Activated CD4-positive, alpha-beta T cell treated with anti-CD3 and anti-CD28 coated beads for 4 hours (primary cell): ENCODE measurements at places on chromosomes 5 and 9.

- no peak for DNase-seq
Observed at GRCh38 chr9:129173296-129174101, 4.6 kb downstream of the IER5L start.

DNA sequence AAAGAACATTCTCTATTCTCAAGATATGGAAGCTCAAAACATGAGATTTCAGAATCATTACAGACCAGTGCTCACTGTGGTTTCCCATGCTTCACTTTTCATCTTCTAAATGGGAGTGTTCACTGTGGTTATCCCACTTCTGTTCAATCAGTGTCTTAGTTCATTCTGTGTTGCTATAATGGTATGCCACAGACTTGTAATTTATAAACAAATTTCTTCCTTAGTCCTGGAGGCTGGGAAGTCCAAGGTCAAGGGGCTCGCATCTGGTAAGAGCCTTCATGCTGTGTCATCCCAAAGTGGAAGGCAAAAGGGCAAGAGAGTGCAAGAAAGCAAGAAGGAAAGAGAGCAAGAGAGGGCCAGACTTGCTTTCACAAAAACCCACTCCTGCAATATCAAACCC, 146.3 kb downstream of the TTC39B start:
- DNase-seq: no peak

DNA sequence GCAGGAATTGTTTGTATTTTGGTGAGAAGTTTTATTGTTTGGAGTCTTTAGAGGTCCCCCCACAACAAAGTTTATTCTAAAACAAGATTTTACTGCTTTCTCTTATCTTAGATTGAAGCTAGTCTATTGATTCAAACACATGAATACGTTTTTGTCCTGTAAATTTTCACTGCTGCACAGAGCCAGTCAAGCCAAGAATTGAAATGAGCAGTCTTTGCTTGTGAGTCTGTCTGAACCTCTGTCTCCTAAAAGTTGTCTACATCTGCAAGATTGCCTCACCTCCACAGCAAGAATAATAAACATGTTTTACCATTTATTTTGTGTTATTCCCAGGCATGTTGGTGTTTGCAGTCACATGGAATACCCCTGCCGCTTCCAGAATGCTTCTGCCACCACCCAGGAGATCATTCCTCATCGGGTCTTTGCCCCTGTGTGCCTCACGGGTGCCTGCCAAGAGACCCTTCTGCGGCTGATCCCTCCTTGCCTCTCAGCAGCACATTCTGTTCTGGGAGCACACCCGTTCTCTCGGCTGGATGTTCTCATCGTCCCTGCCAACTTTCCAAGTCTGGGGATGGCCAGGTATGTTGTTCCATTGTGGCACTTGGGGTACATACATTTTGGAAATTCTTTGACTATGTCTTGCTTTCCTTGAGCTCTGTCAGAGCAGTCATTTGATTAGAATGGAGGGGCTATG, 74.1 kb downstream of the AOPEP start:
- DNase-seq: no peak

DNA sequence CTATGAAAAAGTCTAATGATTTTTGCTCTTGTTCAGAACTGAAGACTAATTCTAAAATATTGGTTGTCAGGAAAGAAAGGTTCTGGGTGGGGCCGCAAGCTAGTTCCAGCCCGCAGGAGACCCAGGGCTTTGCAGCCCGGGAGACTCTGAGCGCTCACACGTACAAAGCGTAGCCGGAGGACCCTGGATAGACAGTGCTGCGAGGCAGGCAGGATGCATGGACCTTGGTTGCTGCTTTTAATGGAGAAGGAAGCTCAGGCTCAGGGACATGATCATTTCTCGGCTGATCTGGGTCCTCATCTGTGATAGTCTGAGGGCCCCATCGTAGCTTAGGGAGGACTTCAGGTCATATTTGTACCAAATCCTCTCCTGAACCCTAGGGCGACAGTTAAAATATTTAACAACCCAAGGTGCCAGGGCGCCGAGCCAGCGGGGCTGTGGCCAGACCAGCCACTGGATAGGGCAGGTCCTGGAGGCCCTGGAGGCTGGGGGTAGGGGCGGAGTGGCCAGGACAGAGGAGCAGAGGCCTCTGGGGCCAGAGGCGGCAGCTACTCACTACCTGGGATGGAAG, 70.1 kb upstream of the UNC5A start:
- DNase-seq: no peak

DNA sequence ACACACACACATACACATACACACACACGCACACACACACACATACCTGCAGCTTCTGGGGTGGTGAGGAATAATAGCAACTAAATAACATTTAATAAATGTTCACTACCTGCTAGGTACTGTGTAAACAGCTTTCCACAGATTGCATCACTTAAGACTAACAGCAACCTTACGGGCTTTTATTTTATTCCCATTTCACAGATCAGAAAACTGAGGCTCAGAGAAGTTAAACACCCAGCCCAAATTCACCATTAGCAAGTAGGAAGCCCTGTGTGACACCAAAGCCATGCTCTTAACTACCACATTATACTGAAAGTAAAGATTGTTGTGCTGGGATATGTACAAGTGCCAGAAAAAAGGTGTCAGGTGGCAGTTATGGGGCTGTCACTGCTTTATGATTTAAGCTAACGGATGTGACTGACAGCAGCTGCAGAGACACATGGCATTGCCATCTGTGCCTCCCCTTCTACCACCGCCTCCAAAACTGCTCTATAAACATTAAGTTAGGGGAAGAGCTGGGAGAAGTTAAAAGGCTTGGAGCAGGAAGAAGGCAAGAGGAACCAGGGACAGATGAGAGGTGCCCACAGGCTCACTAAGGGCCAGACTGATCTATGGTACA, 13.6 kb downstream of the MTMR12 start:
- DNase-seq: no peak

DNA sequence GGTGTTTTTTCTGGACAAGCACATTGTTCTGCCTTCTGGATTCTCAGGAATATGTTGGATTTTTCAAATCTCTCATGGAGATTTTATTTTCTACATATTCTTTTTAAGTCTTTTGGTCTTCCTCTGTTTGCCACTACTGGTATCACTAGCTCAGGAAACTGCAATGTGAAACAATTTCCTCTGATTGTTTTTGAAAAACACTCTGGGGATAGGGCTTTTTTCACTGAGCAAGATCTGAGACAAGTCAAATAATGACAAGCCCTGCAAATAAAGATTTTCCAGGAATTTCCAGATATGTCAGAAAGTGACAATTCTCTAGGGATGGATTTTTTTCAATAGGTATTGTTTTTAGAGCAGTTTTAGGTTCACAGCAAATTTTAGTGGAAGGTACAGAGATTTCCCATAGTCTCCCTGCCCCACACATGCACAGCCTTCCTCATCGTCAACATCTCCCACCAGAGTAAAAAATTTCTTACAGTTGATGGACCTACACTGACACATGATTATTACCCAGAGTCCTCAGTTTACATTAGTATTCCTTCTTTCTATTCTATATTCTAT, 86.9 kb upstream of the TMEM161B start:
- DNase-seq: no peak

DNA sequence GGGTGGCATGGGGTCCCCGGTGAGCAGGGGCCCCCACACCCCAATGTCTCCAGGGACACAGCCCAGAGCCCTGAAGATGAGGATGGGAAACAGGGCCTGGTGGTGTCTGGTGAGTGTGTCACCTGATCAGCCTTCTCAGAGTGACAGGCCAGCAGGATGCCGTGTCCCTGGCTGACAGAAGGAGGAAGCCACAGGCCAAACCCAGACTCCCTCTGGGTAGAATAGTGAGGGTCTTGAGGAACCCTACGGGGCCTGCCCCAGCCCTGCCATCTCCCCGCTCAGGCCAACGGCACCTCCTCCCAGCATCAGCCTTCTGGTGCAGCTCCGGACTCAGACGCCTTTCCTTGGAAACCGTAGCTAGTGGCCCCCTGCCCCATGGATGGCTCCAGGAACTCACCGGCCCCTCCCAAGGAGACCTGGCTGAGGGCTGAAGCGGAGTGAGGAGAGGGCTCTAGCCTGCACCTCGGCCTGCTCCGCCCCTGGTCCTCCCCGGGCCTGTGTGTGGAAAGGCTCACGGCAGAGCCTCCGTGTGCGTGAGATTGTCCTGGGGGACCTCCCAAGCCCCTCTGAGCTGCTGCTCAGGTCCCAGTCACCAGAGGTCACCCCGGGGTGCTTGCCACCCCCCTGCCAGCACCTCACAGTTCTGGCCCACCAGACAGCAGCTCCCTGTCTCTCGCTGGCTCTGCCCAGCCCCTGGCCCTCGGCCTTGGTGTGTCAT, 6.0 kb downstream of the RALGDS start:
- no peak for DNase-seq

GRCh38 chr9:115416299-115416698, 298.3 kb upstream of the TNC start:
- no peak for DNase-seq

- no peak for DNase-seq
Observed at GRCh38 chr5:146967646-146968045, 89.1 kb upstream of the PPP2R2B start.

GRCh38 chr5:154513669-154514084, 35.6 kb upstream of the HAND1 start:
- DNase-seq: no peak

DNA sequence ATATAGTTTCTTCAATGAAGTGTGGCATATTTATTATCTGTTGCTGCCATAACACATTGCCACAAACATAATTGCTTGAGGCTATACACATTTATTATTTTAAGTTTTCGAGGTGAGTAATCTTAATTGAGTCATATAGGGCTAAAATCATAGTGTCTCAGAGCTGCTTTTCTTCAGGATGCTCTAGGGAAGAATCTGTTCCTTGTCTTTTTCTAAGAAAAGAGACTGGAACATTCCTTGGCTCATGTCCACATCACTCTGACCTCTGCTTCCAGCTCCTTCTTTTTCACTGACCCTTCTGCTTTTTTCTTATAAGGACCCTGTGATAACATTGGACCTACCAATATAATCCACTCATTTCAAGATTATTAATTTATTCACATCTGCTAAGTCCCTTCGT, 632.4 kb upstream of the TYRP1 start:
- no peak for DNase-seq

GRCh38 chr9:93591301-93592007, 15.1 kb downstream of the PHF2 start:
- DNase-seq: no peak

DNA sequence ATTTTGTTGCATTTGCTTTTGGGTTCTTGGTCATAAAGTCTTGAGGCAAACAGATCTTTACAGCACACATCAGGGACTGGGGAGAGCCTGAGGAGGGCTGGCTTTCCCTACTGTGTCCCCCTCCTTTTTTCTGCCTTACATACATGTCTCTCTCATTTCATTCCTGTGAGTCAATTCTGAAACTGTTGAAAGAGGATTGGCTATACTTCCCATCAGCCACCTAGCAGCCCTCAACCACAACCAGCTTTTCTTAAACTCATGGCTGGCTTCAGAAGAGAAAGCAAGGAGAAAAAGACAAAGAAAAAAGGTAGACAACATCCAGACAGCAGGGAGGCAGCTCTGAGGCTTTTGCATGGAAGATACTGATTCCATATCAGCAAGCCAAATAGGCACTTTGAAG, 374.8 kb upstream of the KIF2A start:
- no peak for DNase-seq

- DNase-seq: no peak
Observed at GRCh38 chr5:80275347-80275746, 19.5 kb upstream of the SERINC5 start.

DNA sequence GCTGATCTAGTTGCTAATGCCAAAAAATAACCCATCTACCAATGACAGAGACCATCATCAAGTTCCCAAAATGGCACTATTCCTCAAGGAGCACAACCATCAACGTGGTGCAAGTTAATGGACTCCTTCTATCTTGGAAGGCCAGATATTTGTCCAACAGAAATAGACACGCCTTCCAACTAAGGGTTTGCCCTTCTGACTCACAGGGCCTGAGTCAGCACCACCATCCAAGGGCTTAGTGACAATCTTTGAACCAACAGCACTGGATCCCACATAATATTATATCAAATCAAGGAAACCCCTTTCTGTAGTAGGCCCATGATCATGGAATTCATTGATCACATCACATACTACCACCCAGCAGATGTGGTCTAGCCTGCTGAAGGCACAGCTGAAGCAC, 84.3 kb downstream of the MED27 start:
- DNase-seq: no peak

DNA sequence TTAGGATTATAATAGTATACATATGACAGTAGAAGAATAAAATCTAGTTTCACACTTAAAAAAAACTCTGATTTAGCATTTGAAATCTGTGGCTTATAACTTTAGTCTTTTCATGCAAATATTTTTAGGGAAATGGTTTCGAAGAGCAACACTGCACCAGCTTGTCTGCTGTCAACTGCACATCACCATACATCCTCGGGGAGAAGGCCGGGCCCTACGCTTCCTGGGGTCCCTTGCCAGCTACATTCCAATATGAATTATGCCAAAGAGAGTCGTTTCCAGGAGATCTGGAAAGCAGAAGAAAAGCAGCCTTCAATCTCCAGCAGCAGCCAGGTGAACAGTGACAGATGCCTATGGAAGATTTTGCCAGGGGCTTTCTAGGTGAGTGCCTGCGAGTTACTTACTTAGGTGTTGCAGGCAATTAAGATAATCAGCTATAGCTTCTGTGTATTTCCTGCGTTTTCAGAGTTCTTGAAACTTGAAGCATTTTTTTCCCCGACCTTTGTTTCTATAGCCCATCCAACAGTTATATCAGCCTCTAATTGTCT, 166.8 kb downstream of the TRPM3 start:
- DNase-seq: no peak

- DNase-seq: no peak
Observed at GRCh38 chr9:130264414-130265350, 878 bp upstream of the HMCN2 start.

GRCh38 chr5:160657068-160657507, 194.9 kb downstream of the ATP10B start:
- DNase-seq: no peak

DNA sequence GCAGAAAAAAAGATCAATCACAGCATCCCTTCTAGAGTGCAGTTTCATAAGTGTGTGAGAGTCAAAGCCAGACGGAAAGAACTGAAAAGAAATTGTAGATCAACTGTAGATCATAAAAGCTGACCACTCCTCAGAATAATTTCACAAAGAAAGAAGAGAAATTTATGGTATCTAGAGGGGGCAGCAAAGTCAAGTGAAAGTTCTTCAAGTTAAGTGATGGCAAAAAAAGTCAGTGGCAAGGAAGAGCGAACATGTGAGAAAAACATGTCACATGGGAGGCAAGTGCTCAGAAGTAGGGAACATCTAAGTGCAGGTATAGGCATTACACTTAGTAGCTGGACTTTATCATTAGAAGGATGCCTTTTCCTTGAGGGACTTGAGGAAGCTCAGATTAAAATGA, 245.1 kb upstream of the ISL1 start:
- no peak for DNase-seq
